ENCODE measurements at places on chromosomes 7 and 10.

GRCh38 chr10:61757525-61758397, 95.0 kb downstream of the CABCOCO1 start:
- peak; percentile 69 for DNase-seq

- DNase-seq, result no peak
Observed at GRCh38 chr7:122688400-122688998, 10.4 kb downstream of the RNF133 start.

GRCh38 chr10:28797904-28798371, 120.6 kb downstream of the BAMBI start:
- no peak for DNase-seq

GRCh38 chr10:81280497-81281479, 594.2 kb upstream of the NRG3 start:
- no peak for DNase-seq

DNA sequence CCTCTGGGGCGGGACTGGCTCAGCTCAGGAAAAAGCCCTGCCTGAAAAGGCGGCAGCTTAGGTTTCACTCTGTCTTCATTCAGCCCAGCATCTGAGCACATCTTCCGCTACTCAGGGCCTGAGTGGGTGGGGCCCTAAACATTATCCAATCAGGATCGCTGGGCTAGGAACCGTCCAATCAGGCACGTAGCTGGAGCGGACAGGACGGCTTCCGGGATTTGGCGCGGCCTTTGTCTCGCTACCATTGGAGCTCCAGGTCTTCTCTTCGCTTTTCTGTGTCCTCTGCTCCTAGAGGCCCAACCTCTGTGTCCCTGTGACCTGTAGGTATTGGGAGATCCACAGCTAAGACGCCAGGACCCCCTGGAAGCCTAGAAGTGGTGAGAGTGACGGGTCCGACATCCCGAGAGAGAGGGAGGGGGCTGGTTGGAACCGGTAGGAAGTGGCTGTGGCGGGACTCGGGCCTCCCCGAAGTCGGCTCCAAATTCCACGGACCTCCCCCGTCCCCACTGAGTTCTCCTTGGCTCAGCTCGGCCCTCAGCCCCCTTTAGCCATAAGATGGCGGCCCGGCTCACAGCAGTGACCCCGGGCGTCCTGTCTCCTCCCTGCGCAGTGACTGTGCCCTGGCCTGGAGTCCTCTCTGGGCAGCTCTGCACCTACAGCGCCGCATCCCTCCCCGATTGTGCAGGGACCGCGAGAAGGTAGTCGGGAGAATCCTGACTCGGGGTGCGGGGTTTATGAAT, 99.1 kb downstream of the ZNF680 start:
- DNase-seq, result peak; percentile 44

DNA sequence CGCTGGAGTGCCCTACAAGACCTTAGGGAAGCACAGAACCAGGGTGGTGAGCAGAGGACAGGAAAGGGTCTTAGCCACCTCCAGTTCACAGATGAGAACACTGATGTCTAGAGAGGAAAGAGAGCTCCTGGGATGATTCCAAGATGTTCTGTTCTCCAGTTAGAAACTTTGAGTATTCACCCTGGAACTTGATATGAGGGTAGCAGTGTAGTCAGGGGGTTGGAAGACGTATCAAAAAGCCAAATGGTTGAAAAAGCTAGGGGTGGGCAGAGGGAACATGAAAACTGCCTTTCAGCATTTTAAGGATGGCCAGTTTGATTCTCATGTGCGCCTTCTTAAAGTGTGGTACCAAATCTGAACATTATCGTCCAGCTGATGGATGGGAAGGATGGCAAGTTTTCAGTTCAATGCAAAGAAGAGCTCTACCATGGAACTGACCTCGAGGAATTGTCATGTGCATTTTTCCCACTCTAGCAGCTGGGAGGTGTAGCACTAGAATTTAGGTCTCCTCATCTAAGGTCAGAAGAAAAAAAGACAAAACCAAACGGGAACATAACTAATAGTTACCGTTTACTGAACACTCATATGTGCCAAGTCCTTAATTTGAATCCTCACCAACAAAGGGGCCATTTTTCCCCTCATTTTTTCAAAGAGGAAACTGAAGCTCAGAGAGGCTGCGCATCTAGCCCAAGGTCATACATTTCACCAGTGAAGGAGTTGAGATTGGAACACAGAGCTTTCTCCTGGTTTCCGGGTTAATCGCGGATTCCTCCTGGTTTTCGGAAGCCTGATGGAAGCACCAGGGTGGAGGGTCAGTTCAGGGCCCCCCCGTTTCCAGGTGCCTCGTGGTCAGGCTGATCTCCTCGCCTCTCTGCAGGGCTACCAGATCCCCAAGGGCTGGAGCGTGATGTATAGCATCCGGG, 6.0 kb upstream of the CYP26A1 start:
- no peak for DNase-seq

DNA sequence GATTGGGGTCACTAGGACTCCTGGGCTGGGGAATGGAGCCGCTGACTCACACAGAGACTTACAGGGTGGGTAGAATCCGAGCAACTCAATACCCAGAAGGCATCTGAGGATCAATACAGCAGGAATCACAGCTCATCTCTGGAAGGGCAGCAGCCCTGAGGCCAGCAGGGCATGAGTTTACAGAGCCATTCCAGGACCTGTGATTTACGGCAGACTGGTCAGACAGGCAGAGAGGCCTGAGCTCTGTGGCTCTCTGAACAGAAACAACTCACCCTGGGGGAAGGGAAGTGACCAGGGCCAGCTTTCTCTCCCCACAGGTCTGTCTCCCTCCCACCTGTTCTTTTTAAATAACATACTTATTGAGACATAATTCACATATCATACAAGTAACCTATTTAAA, 88.2 kb upstream of the CXCL12 start:
- DNase-seq, result no peak

GRCh38 chr7:75889223-75889825, 10.5 kb downstream of the RHBDD2 start:
- DNase-seq, result no peak

DNA sequence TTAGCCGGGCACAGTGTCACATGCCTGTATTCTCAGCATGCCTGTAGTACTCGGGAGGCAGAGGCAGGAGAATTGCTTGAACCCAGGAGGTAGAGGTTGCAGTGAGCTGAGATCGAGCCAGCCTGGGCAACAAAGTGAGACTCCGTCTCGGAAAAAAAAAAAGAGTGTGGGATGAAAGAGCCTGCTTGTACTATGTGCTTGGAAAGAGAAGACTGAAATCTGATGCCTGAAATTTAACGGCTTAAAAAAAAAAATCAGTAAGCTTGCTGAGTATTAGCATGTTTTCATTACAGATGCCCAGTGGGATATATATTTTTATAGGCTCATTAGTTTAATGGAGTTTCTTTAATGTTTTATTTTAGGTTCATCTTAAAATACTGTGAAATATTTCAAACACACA, 4.2 kb downstream of the NT5C2 start:
- no peak for DNase-seq

DNA sequence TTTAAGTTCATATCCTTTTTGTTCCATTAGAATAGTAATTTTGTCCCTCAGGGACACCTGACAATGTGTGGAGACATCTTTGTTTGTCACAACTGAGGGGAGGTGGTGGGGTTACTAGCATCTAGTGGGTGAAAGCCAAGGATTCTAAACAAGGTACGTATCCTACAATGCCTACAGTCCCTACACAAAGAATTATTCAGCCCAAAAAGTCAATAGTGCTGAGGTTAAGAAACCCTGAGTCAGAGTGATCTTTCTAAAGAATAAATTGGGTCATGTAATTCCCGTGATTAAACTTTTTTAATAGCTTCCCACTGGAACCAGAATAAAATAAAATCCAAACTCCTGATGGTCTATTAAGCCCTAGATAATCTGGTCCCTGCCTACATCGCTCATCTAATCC, 2.7 kb upstream of the ANXA7 start:
- no peak for DNase-seq

GRCh38 chr10:24127516-24127915, 81.4 kb upstream of the KIAA1217 start:
- DNase-seq, result no peak

GRCh38 chr10:93259126-93259525, 185.4 kb downstream of the CYP26A1 start:
- no peak for DNase-seq

- DNase-seq, result peak; percentile 32
Observed at GRCh38 chr7:42831718-42832522, 80.0 kb downstream of the C7orf25 start.

GRCh38 chr10:48802611-48803071, 118.0 kb downstream of the WDFY4 start:
- no peak for DNase-seq

DNA sequence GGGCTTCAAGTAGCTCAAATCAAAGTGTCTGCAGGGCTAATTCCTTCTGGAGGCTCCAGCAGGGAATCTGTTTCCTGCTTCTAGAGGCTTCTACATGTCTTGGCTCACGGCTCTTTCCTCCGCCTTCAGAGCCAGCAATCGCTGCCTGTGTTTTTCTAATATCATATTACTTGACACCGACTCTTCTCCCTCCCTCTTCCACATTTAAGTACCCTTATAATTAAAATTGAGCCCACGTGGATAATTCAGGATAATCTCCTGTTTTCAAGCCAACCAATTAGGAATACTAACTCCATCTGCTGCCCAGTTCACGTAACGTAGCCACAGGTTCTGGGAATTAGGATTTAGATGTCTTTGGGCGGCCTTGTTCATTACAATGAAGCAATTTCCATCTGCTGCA, 372.2 kb downstream of the DPP6 start:
- no peak for DNase-seq

- no peak for DNase-seq
Observed at GRCh38 chr10:91290607-91291006, 70.1 kb downstream of the PCGF5 start.

GRCh38 chr10:18233775-18234174, 93.6 kb downstream of the CACNB2 start:
- DNase-seq, result peak; percentile 37

GRCh38 chr10:14573666-14574261, 200.9 kb downstream of the FAM107B start:
- DNase-seq, result no peak

- no peak for DNase-seq
Observed at GRCh38 chr7:24216576-24217125, 67.3 kb upstream of the NPY start.

GRCh38 chr7:51059504-51060142, 257.0 kb downstream of the COBL start:
- peak; percentile 21 for DNase-seq

- DNase-seq, result no peak
Observed at GRCh38 chr7:27795977-27796376, 56.0 kb downstream of the TAX1BP1 start.

- no peak for DNase-seq
Observed at GRCh38 chr10:86086418-86086817, 280.2 kb downstream of the GRID1 start.

DNA sequence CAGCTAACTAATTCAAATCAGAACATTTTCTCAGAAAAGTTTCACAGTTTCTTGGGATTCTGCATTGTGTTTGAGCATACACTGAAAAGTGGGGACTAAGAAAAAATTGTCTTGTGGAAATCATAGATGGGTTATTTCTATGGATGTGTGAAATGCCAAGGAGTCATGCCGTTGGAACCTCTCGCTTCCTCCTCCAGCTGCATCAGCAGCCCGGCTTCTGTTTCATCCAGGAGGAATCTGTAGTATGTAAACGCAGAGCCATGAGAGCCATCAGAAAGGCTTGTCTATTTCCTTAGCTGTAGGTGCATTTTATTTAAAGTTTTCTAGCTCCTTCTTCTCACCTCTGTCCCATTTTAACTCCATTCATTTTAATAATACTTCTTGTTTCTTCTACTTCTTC, 1144.1 kb downstream of the GATA3 start:
- no peak for DNase-seq

DNA sequence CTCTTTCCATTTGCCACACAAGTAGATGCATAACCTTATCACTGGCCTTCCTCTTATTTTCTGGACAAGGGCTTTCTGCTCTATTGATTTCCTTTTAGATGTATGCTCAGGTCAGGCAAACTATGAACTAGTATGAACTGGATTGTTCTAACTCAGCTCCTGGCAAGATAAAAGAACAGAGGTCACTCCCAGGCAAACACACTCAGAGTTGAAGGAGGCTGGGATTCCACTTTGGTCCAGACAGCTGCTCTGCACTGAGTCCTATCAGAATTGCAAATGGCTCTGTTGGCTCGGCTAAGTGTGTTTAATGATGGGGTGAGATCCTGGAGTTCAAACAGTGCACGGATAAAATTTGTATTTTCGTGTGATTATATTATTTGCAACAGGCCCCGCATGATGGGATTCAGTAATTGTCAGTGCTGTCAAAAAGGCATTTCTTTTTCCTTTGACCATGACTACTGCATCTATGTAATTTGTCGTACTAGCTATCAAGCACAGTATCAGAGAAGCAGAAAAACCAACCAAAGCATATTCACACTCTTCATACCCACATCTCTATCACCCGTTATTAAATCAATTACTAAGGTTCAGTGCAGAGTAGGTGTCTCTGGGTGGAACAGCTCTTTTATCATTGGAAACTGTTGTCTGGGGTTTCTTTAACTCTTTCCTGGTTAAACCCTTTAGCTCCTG, 288.1 kb upstream of the PRKCQ start:
- no peak for DNase-seq

All from left colon (tissue), 2 donors.